ENCODE measurements at places on chromosomes 11 and 22.

DNA sequence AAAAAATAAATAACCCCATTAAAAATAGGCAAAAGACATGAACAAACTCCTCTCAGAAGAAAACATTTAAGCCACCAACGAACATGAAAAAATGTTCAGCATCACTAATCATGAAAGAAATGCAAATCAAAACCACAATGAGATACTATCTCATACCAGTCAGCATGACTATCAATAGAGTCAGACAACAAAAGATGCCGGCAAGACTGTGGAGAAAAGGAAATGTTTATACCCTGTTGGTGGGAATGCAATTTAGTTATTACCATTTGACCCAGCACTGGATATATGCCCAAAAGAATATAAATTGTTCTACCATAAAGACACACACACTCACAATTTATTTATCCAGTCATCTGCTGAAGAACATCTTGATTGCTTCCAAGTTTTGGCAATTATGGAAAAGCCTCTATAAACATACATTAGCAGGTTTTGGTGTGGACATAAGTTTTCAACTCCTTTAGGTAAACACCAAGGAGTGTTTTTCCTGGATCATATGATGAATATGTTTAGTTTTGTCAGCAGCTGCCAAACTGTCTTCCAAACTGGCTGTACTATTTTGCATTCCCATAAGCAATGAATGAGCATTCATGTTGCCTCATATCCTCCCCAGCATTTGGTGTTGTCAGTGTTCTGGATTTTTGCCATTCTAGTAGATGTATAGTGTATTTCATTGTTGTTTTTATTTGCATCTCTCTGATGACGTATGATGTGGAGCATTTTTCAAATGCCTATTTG, 28.0 kb downstream of the OR8D1 start:
- peak; percentile 97 for DNase-seq

DNA sequence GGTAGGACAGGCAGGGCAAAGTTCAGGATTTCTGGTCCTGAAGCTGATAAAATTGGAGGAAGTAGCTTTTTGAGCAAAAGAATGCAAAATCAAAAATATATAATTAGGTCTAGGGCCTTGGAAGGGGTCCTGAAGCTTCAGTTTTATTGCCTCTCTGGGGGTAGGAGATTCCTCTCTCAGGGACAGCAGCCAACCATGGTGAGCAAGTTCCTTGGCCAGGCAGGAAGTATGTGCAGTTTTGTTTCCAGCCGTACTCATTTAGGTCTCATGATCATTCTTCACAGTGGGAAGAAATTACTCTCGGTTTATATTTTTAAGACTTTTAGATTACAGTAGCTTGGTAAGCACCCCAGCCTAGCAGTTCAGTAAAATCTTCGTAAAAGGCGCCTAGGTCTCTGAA, 2.9 kb upstream of the RAB38 start:
- no peak for DNase-seq

- no peak for DNase-seq
These were observed 30.8 kb upstream of the SLC22A12 start for GRCh38 chr11:64560139-64560771.

DNA sequence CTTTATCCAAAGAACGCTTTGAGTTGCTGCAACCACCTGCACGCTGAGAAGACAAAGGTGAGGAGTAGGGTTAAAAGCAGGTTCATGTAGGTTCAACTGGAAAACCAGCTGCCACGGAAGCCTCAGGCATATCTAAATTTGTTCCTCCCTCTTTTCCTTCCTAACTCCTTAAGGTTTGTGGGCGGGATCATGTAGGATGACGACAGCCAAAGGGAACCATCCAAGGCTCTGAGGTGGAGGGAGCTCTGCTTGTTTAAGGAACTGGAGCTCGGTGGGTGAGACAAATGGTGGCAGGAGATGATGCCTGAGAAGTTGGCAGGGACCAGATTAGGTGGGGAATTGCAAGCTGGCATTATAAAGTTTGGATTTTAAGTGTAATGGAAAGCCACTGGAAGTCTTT, 60.3 kb downstream of the SPON1 start:
- no peak for DNase-seq

- DNase-seq, result no peak
These were observed 907.1 kb downstream of the DLG2 start for GRCh38 chr11:84719935-84720577.

- no peak for DNase-seq
These were observed 19.8 kb downstream of the MTMR2 start for GRCh38 chr11:95904009-95904650.
